ENCODE measurements at places on chromosomes 12 and 14.
A peak's percentile ranks its signal among the peaks of the same experiment; 100 is the strongest.

GRCh38 chr12:107296681-107297089 is 203.3 kb upstream of the CRY1 start:
- no peak for DNase-seq

GRCh38 chr12:122517877-122518276 is 8.9 kb downstream of the RSRC2 start:
- DNase-seq, result peak; percentile 81

DNA sequence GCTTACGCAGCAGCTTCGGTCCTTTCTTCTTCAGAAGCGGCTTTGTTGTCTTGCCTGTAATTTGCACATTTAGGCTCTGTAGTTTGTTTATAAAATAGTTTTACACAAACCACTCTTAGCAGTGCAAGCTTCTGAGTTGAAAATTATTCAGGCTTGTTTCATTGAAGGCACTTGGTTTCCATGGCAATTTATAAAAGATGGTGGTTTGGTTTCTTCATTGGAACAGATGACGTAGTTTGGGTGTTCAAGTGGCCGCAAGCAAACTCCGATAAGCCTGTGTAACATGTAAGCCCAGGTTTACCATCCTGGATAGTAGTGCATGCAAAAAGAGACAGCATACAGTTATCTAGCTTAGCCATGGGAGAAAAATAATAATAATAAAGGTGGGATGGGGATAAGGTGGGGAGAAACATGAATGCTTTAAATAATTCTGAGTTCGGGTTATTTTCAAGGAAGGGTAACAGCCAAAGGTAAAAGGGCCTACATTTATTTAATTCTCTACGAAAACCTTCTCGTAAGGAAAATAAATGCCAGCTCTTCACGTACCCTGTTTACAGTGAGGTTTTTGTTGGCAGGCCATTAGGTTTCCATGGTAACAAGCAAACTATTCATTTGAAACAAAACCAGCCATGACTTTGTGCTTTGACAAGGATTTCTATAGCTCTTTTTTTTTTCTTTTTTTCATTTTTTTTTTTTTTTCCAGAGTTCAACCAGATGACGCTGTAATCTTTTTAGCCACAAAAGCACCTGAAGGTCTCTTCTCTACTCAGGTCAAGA is 189.6 kb upstream of the RPL10L start:
- DNase-seq, result no peak

DNA sequence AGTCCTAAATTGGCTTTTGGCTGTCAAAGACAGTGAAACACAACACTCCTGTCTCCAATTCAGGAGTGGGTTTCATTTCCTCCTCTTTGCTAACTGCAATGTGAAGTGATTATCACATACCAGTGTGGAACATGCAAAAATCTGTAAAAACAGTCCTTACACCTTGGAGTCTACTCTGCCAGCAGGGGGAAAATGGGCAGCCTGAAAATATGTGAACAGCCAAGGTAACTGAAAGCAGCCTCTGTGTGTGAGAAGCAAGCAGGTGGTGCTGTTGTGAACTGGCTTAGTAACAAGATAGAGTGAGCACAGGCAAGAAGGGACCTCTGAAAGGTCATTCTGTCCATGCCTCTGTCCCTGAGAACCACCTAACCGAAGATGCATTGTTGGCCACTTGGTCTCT is 6.0 kb downstream of the PRMT8 start:
- DNase-seq, result no peak

- no peak for DNase-seq
These were observed 427.2 kb upstream of the PDE3A start for GRCh38 chr12:19941096-19941495.

- no peak for DNase-seq
These were observed 2.3 kb upstream of the SMUG1 start for GRCh38 chr12:54191126-54191525.

GRCh38 chr12:100138048-100138802 is 4.4 kb downstream of the BLTP3B start:
- peak; percentile 11 for DNase-seq

DNA sequence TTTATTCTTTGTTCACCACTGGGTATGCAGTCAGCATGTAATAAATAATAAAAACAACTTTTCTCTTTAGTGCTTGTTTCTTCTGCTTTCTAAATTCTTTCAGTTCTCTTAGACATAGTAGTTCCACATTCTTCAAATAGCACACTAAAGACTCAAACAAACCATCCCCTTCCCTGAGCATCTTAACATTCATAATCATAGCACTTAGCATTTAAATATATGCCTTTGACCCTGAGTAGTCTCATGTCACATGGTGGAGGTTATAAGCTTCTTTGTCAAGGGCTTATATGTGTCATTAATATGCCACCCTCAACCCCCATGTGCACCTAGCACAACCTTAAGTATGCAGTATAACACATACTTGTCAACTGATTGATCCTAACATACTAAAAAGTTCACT is 212.7 kb downstream of the PHLDA1 start:
- no peak for DNase-seq
